A172 (cell line): ENCODE measurements at places on chromosomes 5 and 9.
A peak's percentile ranks its signal among the peaks of the same experiment; 100 is the strongest.

GRCh38 chr9:14179449-14179848 is 134.5 kb downstream of the NFIB start:
- no peak for DNase-seq

- DNase-seq: no peak
Observed at GRCh38 chr9:108012886-108013665, 523.5 kb upstream of the KLF4 start.

GRCh38 chr5:143074414-143074996 is 304.3 kb downstream of the ARHGAP26 start:
- no peak for DNase-seq

GRCh38 chr9:70829591-70830265 is 291.7 kb downstream of the TRPM3 start:
- DNase-seq: no peak

DNA sequence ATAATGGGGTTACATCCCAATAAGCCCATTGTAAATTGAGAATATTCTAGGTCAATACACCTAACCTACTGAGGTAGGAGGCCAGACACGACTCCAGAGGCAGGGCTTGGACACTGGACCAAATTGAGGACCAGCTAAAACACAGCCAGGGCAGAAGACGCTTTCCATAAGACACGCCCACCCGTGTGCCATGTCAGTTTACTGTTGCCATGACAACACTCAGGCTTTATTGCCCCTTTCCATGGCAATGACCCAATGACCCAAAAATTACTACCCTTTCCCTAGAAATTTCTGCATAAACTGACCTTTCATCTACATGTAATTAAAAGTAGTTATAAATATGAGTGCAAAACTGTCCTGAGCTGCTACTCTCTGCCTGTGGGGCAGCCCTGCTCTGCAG is 31.5 kb downstream of the SLC22A4 start:
- DNase-seq: no peak

DNA sequence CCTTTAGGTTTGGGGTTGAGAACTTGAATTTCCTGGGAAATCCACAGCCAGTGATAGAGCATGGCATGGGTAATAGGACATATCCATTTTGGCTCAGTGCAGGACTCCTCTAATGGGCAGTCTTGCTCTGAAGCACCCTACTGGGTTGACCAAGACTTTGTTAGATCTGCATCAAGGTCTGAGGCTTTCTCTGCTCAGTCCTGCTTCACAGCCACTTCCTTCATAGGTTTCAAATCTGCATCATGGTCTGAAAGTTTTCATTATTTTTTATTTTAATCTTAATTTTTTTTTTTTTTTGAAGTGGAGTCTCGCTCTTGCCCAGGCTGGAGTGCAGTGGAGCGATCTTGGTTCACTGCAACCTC is 36.5 kb downstream of the KIF2A start:
- no peak for DNase-seq

- peak; percentile 73 for DNase-seq
Observed at GRCh38 chr5:35803191-35803651, 53.5 kb upstream of the IL7R start.

- DNase-seq: peak; percentile 55
Observed at GRCh38 chr5:146662229-146662628, 146.2 kb upstream of the GPR151 start.

DNA sequence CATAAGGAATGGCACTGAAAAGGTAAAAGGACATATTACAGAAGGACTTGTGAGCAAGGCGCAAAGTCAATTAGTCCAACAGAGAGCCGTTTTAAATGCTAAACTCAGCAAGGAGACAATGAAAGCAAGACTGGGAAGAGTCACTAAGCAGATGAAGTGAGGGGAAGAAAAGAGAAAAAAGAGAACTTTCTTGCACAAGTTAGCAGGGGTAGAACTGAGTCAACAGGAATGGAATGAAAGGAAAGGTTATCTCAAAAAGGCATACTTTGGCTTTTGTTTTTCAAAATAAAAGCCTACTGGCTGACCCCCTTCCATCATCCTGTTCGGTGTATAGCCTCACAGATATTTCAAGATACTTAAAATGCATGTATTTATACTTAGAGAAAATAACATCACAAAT is 75.0 kb downstream of the NR6A1 start:
- peak; percentile 47 for DNase-seq

GRCh38 chr9:124770359-124771020 is 621 bp downstream of the NR6A1 start:
- no peak for DNase-seq
